NCI-H2081 (cell line): ENCODE measurements at places on chromosomes 5 and 9.

- no peak for DNase-seq
Observed at GRCh38 chr5:151026088-151026487, 5.7 kb downstream of the GPX3 start.

- DNase-seq, result no peak
Observed at GRCh38 chr5:91219091-91219802, 163.9 kb downstream of the ARRDC3 start.

- peak; percentile 94 for DNase-seq
Observed at GRCh38 chr9:35079426-35080341, at the start of gene FANCG. FANCG (minus strand) TSS chr9:35079942; CDS start chr9:35079524, 418 bp downstream.

- DNase-seq, result no peak
Observed at GRCh38 chr5:72621576-72621975, 114.4 kb upstream of the ZNF366 start.

DNA sequence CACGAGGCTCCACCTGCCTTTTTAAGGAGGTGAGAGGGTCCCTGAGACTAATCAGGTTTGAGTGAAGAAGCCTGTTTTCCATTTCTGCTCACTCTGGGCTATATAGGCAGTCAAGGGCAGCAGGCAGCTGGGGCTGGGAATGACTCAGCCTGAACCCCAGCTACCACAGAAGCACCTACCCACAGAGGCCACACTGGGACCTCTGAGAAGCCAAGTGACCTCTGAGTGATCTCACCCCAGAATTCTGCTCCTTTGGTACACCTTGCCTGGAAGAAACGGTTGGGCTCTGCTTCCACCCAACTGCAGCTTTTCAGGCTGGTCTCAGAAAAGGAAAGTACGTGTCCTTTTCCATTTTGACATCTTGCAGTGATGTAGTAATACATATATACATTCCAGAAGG is 6.8 kb downstream of the FAM219A start:
- DNase-seq, result no peak

DNA sequence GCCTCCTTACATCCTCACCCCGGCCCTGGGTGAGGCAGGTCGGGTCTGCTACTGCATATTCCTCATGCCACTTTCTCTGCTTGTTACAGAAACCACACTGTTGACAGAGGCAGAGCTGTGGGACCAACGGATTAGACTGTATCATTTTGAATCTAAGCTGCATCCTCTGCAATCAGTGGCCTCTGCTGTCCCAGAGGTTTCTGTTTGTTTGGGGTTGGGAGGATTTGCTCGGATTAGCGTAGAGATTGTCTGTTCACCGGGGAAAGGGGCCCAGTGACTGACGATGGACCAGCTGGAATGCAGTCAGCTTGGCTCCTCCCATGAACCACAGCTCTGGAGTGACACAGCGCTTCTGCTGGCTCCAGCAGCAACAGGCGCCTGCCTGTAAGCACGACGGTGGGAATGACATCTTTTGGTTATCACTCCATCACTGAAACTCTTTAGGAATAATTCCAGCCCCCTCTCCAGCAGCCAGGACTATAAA is 37.3 kb upstream of the ADRA1B start:
- DNase-seq, result no peak

GRCh38 chr9:131273146-131273855 is 3.0 kb downstream of the FAM78A start:
- DNase-seq, result no peak

GRCh38 chr5:42595597-42595996 is 161.0 kb upstream of the CCDC152 start:
- DNase-seq, result no peak

GRCh38 chr5:75610201-75610600 is 1.1 kb upstream of the ANKDD1B start:
- no peak for DNase-seq

DNA sequence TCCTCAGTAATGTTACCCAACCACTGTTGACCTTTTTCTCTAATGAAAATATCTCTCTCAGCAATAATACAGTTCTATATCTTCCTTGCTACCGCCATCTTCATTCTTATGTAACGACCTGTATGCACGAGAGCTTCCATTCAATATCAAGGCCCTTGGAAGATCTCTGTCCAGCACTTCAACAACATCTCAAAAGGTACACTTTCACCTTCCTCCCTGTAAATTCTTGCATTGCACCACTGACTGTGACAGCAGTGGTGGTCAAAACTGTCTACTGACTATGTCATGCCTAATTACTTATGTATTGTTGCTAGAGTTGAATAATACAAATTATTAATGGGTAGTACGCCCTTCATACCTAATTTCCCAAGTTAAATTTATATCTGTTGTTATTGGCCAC is 53.3 kb downstream of the ANXA1 start:
- DNase-seq, result no peak

- no peak for DNase-seq
Observed at GRCh38 chr5:165574100-165574499, 2068.7 kb downstream of the MAT2B start.

- DNase-seq, result no peak
Observed at GRCh38 chr5:122901346-122901745, 55.9 kb downstream of the SNX24 start.

GRCh38 chr9:110040788-110041187 is 167.2 kb downstream of the C9orf152 start:
- DNase-seq, result no peak

- DNase-seq, result no peak
Observed at GRCh38 chr9:112076814-112077213, 98.3 kb downstream of the SUSD1 start.
